Activated CD4-positive, CD25-positive, alpha-beta regulatory T cell treated with anti-CD3 and anti-CD28 coated beads, Interleukin-2, amount 50 U/mL, for 72 hours (primary cell): ENCODE measurements at places on chromosomes 16 and 17.

GRCh38 chr16:68790130-68790761 lies 53.1 kb upstream of the TANGO6 start:
- DNase-seq: no peak

DNA sequence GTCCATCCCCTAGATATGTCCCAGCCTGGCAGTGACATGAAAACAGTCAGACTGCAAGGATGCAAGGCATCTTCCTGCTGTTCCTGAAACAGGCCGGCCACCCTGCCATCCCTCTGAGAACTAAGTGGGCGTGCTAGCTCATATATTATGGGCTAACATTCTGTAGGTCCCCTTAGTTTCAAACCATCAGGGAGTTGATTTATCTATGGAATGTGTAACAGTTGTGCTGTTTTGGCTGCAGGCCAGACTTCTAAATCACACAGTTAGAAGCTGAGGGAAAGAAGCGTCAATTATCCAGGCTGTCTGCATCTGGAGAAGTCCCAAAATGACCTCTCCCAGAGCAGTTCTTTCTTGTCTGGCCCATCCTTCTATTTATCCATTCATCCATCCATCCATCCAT lies 102.7 kb upstream of the DNAH9 start:
- no peak for DNase-seq

DNA sequence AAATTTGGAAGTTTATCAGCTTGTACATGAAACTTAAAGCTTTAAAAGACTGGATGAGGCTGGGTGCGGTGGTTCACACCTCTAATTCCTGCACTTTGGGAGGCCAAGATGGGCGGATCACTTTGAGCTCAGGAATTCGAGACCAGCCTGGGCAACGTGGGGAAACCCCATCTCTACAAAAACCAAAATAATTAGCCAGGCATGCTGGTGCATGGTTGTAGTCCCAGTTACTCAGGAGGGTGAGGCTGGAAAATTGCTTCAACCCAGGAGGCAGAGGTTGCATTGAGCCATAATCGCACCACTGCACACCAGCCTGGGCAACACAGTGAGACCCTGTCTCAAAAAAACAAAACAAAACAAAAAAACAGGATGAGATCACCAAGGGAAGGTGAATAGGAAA lies 209.5 kb downstream of the AATF start:
- DNase-seq: no peak

GRCh38 chr17:69972251-69972650 lies 102.8 kb upstream of the KCNJ16 start:
- DNase-seq: no peak

- DNase-seq: no peak
These were observed 39.2 kb downstream of the GPATCH8 start for GRCh38 chr17:44464037-44464436.

DNA sequence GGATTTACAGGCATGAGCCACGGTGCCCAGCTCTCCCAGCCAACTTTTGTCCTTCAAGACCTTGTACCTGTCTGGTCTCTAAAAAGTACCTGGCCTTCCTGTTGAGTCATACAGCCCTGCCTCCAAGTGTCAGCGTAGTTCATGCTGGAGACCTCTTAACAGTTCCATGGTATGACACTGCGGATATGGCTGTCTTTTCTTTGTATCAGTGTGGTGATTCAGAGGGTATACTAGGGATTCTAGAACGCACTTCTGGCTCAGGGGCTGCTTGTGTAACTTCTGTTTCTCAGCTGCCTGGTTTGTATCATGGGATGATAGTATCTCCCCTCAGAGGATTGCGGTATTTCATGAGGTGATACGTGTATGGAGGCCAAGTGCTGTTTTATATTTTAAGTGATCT lies 2.0 kb upstream of the TMEM11 start:
- no peak for DNase-seq

GRCh38 chr17:52594516-52594915 lies 436.0 kb upstream of the CA10 start:
- no peak for DNase-seq

DNA sequence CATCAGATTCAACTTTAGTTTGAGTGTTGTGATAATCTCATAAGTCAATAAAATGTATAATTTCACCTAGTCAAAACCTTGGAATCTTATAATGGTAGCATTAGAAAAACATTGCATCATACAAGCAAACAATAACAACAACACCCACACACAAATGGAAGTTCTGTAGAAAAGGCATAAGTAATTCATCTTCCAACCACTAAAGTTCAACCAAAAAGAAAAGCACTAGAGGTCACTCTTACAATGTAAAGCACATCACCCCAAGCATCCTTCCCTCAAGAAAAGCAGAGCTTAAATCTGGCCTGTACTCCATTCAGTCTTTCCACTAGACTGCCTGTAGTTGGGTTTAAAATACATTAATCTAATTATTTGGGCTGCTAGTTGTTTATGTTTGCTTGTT lies 1.8 kb downstream of the CNTNAP4 start:
- DNase-seq: no peak

- DNase-seq: no peak
These were observed 27.8 kb downstream of the RABEP1 start for GRCh38 chr17:5309851-5310250.

GRCh38 chr17:45429339-45430005 lies 3.2 kb downstream of the ARHGAP27 start:
- DNase-seq: no peak

GRCh38 chr17:81448950-81449349 lies 53.7 kb downstream of the BAHCC1 start:
- no peak for DNase-seq

DNA sequence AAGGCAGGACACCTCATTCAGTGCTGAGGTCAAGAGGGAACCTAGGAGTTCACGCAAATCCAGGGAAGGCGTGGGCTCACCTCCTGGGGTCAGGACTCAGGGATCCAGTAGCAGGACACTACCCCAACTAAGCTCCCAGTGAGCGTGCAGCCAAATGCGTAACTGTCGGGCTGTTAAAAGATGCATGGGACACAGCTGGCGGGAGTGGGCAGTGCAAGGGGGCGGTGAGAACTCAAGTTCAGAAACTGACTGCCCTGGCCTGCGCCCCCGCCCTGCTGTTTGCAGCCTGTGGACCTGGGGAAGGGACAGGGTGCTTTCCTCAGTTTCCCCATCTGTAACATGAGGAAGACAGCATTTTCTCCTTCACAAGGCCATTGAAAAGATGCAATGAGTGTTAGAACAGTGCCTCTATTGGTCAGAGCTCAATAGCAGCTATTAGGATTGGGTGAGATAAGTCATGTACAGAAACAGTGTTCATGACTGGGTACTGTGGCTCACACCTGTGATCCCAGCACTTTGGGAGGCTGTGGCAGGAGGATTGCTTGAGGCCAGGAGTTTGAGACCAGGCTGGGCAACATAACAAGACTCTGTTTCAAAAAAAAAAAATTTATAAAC lies 20.2 kb downstream of the CDIPT start:
- no peak for DNase-seq

DNA sequence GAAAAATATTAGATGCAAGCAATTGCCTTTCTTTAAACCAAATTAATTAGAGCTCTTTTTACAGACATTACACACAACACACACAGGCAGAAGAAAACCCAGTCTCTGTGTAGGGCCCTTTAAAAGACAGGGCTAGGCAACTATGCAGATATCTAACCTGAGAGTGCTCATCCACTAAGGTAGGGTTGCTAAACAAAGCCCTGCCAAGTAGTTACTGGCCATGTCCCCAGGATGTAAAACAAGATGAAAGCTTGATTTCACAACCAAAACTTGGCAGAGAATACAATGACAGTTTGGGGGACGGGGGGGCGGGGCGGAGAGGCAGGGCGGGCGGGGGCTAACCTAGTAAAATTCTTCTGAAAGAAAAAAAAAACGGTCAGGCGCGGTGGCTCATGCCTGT lies 669.0 kb upstream of the CA10 start:
- no peak for DNase-seq

- no peak for DNase-seq
These were observed 1.2 kb downstream of the CBX4 start for GRCh38 chr17:79837888-79838521.

GRCh38 chr17:6187836-6188235 lies 117.7 kb downstream of the WSCD1 start:
- no peak for DNase-seq

- no peak for DNase-seq
These were observed 134.8 kb upstream of the IRX6 start for GRCh38 chr16:55189224-55189623.

GRCh38 chr17:9842057-9842758 lies 16.5 kb downstream of the GLP2R start:
- no peak for DNase-seq

DNA sequence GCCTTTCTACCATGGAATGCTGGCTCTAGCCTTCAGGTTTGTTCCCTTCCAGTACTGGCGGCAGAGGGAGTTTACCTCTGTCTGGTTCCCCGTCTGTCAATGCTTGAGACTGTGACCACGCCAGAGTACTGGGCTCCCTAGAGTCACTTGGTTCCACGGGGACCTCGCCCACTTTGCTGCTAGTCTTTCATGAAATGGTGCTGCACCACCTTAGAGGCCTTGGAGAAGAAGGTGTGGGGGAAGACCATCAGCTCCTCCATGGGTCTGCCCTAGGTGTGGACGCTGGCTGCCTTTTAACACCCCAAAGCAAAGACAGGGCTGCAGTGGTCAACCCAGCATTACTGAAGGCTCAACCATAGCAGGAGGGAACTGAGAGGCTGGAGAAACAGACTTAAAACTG lies 55.3 kb upstream of the KSR1 start:
- no peak for DNase-seq

DNA sequence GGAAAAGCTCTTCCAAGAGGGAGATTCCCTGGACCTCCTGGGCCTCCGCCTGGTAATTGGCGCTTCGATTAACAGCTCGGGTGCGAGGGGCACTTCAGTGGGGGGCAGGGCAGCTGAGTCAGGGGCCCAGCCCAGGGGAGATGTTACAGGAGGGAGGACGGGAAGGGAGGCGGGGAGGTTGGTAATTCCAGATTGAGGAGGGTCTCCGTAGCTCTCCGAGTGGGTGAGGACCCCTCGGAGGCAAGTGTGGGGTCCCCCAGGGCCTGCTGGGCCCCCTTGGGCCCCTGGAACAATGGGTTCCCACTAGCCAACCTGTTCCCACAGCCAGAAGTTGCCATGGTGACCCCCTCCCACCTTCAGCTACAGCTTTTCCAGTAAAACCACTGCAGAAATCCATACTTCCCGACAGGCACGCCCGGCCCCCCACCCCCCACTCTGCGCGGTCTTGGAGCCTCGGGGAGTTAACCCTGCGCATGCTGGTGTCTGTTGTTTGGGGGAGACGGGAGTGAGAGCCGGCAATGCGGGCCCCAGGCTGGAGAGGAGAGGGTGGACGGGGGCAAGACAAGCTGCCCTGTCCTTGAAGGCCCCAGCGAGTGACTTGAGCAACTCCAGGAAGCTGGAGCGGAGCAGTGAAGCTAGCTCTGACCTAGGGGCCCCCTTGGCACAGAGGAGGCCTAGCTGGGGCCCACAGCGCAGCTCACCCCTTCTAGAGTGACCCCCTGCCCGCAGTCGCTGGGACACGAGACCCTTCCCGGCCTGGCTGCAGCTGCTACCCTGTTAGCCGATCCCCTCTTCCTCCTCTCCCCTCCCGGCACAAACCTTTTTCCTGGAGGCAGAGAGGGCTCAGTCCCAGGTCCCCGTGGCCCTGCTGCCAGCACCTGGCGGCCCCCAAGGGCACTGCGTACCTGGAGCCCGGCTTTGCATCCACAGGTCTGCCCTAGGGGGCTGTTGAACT lies 37.8 kb downstream of the TMEM235 start:
- no peak for DNase-seq

DNA sequence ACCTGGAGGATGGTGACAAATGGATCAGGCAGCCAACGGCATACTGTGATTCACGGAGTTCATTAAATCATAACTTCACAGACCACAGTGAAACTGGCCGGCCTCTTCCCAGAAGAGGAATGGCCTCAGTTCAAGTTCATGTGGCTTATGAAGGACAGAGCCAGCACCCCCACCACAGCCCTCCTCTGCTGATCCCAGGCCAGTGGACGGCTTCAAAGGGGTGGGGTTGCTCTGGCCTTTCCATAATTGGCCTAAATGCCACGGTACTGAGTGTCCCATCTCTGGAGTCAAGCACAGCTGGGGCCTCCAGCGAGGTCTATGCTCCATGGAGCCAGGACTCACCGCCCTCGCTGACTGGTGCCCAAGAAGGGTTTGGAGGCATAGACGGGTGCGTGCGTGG lies 21.4 kb downstream of the GALNS start:
- no peak for DNase-seq

- no peak for DNase-seq
These were observed 33.2 kb upstream of the STH start for GRCh38 chr17:45965812-45966211.

DNA sequence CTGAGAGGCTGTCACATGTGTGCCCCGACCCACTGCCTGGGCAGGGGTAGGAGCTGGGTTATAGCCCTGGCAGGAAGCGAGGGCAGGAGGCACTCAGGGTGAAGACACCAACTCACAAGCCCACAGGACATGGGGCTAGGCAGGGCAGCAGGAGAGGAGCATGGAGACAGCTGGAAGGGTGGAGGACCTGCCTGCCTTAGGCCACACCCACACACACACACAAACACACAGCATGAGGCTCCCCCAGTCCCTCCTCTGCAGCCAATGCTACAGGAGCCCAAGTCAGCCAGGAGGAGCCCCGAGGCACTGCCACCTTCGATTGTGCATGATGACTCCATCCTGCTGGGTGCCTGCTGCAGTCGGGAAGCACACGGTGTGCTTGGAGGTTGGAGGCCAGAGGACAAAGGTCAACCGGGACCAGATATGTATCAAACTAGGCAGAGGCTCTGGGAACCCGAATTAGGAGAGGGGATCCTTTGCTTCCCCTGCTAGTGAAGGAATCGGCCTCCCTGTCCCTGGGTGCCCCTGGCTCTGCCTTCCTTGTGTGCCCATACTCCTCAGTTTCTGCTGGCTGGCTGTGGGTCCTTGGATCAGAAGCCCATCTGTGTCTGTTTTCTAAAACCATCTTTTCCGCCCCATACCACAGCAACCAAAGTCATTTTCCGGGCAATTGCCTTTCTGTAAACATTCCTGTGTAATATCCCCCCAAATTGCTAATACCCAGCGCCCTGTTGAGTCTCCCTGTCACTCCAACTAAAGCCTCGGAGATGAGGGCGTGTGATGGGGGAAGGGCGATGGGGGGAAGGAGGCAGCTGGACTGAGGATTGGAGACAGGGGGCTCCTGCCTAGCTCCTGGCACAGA lies 20.5 kb downstream of the SRCIN1 start:
- no peak for DNase-seq

DNA sequence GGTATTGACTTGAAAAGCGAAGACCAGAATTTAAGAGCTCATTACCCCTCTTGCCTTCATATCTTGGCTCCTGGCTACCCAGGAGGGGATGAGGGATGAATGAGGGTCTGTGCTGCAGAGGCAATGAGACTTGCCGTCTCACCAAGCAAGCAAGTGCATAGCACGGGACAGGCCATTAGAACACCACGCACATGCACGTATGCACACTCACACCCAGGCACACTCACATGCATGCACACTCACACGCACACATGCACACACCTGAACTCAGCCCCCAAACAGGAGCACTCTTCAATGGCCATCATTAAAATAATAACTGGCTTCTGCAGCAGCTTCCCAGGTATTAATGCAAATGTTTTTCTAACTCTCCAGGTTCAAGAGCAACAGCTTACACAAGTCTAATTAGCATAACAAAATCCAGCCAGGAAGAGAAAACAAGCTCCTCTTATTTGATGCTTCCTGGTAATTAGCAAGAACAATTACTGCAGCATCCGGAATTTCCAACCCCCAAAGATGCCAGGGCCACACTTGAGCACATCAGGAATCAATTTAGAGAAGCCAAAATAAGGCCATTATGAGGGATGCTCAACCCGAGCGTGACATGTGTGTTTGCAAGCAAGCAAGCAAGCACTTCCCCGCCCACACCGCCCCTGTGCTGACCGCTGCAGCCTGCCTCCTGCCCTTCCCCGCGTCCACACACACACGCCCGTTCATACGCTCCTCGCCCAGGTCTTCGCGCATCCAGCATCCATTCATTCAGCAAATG lies 171.6 kb upstream of the TNRC6C start:
- no peak for DNase-seq

- DNase-seq: no peak
These were observed 17.4 kb downstream of the CCDC182 start for GRCh38 chr17:57727630-57728175.
